ENCODE measurements at places on chromosomes 7 and 10.

GRCh38 chr7:155603205-155603857 is 41.1 kb upstream of the RBM33 start:
- no peak for DNase-seq

GRCh38 chr7:27237735-27238334 is 4.8 kb upstream of the EVX1 start:
- peak; percentile 59 for DNase-seq

DNA sequence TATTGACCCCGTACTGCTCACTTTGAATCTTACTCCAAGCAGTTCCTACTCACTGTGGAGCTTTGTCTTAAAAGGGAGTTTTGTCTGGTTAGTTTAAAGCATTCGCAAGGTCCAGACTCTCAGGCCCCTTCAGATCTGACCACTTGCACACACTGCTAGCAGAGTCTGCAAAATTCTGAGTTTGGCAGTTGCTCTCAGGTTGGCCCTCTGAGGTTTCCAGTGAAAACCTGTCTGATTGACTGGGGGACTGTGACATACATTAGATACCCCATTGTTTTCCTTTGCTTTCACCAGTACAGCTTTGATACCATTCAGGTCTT is 149.2 kb downstream of the XPNPEP1 start:
- no peak for DNase-seq

DNA sequence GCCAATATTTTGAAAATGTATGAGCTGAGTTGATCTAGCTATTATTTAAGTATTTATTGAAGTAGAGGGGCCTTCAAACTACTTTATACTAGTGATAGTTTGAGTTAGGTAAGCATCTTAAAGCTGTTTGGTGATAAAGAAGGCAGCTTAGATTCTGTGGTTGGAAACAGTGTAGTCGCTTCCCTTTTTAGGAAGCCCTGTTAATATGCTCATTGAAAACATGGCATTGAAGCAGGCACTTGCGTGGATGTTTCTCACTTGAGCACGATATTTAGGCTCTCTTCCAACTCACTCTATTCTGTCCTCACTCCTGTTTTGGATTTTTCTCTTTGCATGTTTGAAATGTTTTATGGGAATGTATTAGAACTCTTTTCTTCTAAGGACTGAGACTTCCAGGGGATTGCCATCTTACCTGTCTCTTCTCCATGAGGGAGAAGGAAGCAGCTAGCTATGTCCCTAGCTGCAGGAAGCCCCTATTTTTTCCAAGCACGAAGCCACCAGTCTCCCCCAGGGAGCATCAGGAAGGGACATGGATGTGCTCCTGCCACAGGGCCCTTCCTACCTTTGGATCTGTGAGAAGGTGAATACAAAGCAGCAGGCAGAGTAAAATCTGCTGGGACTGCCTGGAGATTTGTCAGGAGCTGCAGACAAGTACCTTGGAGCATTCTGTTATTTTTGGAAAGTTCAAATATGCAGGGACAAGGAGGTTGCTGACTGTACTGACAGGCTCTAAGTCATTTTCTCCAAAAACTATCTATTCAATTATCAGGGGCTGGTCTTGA is 22.0 kb upstream of the BMPR1A start:
- DNase-seq: no peak

- DNase-seq: no peak
Measured at GRCh38 chr10:77711683-77712049, 74.1 kb upstream of the KCNMA1 start.

DNA sequence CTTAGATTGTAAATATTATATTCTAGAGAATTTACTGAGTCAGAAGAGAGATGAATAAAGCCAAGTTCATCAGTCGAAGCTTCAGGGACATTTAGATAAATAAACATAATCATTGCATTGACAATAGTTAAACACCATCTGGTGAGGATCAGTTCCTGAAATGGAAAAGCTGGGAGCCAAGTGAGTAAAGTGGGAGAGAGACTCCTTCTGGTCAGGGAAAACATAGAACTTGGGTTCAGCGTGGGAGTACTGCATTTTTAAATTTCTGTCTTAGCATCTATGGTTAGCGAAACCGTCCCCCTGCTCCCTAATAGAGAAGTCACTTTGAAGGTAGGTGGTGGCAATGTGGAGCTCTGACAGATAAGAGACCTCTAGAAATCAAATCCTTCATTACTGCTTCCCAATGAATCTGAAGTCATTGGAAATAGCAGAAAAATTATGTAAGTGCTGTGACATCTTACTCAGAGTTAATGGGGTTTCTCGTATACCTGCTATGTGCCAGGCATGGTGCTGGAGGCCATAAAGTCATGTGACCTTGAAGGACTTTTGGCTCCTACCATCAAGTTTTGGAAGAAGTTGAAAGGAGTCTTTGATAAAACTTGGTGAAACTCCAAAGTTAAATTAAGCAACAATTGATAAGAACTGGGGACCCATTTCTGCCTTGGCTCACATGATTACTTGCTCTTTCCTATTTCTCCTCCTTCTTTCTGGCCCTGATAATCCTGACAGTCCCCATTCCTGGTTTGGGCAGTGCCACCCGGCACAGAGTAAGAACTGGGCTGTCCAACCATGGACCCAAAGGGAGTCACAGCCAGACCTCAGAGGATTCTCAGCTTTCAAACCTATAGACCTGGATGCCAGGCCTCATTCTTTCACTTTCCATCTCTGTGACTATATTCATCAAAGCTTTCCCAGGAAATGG is 211.2 kb downstream of the C7orf25 start:
- no peak for DNase-seq

DNA sequence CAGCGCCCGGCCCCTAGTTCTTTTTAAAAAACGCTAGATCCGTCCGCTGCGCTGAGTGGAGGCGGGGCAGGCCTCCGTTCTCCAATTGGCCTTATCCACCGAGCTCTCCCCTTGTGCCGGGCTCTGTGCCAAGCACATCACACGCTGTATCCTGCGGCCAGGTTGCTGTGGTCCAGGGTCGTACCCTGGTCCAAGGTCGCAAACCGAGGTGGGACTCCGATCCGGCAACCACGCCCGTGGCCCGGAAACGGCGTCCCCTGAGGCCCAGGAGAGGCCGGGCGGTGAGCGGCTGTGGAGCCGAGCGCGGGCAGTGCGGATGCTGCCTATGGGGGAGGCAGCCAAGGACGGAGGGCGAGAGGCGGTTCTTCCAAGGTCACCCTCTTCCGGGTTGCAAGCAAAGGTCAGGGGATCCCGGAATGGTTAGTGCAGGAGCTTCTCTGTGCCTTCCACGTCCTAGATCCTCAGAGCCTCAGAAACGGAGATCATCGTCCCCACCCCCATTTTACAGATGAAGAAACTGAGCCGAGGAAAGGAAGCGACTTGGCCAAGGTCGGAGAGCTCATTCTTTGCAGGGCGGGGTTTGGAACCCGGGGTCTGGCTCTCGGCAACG is 72.4 kb upstream of the LRRC4 start:
- no peak for DNase-seq

DNA sequence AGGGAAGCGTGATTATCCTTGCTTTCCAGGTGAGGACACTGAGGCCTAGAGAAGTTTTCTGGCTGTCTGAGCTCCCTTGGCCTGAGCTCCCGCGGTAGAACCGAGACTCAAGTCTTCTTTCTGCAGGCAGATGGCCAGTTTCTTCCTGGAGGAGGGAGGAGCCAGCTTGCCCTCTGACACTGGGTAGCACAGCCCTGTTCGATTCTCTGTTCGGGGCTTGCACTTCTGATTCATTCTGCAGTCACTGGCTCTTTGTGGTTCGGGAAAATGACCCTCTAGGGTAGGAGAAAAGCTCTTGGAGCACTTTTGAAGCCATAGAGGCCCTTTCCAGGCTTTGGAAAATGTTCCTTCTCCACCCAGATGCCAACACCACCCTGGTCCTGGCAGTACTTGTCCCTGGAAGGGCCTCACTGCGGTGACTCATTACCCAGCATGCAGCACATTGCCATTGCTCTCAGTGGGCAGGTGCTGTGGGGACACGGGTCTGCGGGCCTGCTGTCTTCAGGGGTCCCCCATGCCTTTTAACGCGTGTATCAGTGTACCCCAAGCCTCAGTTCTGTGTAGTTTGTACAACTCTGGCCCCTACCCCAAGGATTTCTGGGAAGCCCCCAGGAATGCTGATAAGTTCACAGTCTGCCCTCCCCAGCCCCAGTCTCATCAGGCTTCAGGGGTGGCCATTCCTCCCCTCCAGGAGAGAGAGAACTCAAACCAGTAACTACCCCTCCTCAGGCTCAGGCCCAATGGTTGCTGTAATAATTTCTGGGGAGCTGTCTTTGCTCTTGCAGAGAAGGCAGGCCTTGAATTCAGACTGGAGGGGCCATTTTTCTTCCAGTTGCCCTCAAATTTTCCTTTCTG is 11.9 kb downstream of the CHST3 start:
- no peak for DNase-seq

DNA sequence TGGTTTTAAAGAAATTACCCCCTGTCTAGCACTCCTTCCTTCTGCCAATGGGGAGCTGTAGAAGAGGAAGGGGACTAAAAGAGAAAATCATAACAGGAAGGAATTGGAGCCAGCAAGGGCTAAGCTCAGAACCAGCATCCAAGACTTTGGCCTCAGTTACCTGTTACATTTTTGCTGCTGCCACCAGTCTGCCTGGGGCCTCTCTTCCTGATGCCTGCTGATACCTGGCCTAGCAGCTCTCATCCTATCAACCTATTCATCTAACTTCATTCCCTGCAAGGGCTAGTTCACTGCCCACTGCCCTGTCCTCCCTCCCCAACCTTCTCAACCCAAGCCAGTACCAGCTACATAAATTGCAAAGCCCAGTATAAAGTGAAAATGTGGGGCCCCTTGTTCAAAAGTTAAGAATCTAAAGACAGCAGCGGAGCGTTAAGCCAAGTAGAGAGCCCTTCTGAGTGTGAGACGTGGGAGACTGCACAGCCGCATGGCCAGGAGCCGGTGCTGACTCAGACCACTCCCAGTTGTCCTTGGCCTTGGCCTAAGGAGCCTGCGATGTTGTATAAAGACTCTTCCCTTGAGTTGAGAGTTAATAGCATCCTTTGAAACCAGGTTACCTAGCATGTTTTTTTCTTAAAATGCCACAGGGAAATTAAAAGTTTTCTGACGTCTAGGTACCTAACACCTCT is 13.2 kb upstream of the AOC1 start:
- DNase-seq: no peak

- no peak for DNase-seq
Measured at GRCh38 chr10:105071980-105072379, 430.9 kb downstream of the SORCS3 start.

- no peak for DNase-seq
Measured at GRCh38 chr7:114405427-114405826, 9.2 kb upstream of the FOXP2 start.

- DNase-seq: peak; percentile 11
Measured at GRCh38 chr10:120516426-120516825, 59.4 kb downstream of the PLPP4 start.

DNA sequence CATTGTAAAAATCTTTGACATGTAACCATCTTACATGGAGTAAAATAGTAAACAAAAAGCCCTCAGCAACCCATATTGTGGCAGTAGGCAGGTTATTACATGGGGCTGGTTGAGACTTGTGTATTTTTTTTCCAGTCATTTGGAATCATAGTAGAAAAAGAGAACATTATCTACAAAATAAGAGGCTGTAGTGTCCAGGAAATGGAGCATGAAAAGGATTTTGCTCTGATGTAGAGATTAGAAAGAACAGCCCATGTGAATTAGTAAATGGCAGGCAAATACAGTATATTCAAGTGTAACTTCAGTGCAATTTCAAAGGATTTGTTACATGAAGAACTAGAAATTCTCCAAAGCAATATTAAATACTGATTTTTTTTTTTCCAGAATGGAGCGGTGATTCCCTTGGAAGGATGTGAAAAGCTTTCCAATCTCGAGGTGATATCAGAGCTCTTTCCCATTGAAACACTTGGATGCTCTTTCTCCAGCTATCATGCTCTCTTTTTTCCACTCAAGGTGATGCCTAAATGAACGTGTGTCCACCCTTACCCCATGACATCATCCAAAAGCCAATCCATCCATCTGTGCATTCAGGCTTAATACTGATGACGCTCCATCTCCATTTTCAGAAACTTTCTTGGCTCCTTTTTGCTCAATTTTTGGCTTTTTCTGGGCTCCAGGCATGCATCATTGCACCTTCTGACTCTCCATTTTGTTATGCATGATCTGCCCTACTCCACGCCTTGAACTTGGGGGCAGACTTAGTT is 1034.7 kb downstream of the TYW1 start:
- no peak for DNase-seq

- no peak for DNase-seq
Measured at GRCh38 chr10:121309164-121309563, 289.1 kb downstream of the FGFR2 start.

DNA sequence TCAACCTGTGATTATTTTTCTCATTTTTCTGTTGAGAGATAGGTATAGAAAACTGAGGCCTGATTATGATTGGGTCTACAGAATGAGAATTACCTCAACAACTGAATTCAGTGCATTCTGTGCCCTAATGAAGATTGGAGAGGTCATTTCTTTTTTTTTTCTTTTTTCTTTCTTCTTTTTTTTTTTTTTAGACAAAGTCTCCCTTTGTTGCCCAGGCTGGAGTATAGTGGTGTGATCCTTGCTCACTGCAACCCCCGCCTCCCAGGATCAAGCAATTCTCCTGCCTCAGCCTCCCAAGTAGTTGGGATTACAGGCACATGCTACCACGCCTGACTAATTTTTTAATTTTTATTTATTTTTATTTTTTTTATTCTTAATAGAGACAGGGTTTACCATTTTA is 95.0 kb upstream of the ARMC3 start:
- DNase-seq: no peak

GRCh38 chr7:129098409-129099084 is 43.6 kb upstream of the TNPO3 start:
- no peak for DNase-seq

DNA sequence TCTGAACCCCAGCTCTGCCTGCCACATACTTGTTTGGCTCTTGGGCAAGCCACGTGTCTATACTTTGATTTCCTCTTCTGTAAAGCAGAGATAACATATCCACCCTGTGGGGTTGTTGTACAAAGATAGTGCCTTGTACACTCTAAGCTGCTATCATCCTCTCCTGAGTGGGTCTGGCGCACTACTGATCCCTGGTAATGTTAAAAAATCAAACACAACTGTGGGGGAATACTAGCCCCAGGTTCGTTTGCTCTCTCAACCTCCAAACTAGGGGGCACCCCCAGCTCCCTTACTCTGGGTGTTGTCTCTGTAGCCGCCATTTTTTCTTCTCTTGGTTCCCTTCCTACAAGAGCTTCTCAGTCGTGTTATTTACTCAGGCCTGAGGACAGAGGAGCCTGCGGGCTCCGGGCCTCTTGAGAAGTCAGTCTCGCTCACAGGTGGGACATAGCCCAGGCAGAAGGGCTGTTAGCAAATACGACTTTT is 1.0 kb downstream of the POLM start:
- no peak for DNase-seq
